Stimulated activated CD4-positive, alpha-beta T cell treated with anti-CD3 and anti-CD28 coated beads, Interleukin-4, amount 100 ng/mL, for 48 hours (primary cell): ENCODE measurements at places on chromosomes 6 and 20.

- DNase-seq, result no peak
These were observed 20.6 kb downstream of the MMP24OS start for GRCh38 chr20:35257175-35257909.

DNA sequence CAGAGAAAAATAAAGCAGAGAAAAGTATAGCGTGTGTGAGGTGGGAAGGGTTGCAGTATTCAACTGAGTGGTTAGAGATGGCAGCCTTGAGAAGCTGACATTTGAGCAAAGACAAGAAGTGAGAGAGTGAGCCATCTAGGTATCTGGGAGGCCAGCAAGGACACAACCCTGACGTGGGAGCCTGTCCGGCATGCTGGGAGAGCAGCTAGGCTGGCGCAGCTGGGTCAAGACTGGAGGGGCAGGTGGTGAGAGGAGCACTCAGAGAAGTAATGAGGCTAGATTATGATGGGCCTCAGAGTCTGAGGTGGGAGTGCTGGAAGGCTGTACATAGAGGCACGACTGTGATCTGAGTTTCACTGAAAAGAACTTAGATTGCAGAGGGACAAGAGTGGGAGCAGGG lies 12.9 kb downstream of the TTPAL start:
- DNase-seq, result no peak

DNA sequence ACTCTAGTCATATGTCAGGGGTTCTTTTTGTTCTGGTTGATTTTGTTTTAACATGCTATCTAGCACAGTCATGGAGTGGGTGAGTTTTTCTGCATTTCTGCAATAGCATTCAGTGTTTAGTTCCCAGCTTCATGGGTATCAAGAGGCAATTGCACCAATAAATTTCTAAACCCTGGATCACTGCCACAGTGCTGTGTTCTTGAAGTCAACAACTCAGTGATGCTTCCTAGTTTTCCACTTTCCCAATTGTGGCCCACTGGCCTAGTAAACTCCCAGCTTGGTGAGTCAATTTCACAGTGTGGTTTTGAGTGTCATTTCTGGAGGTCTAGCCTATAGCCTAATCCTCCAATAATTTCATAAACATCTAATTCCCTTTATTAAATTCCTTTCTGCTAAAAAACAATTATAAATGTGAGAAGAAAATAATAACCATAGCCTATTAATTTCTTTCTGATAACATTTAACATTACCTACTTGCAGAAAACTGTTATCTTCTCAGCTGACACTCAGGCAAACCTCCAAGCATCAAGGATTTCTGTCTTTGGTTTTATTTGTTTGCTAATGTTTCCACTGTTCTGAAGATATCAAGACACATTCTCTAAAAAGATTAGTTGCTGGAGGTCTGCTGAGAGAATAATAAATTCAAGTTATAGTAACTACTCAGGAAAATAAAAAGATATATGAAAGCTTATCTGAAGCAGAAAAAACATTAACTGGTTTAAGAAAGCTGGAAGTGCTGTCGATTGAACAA lies 89.9 kb downstream of the PDE7B start:
- DNase-seq, result no peak

DNA sequence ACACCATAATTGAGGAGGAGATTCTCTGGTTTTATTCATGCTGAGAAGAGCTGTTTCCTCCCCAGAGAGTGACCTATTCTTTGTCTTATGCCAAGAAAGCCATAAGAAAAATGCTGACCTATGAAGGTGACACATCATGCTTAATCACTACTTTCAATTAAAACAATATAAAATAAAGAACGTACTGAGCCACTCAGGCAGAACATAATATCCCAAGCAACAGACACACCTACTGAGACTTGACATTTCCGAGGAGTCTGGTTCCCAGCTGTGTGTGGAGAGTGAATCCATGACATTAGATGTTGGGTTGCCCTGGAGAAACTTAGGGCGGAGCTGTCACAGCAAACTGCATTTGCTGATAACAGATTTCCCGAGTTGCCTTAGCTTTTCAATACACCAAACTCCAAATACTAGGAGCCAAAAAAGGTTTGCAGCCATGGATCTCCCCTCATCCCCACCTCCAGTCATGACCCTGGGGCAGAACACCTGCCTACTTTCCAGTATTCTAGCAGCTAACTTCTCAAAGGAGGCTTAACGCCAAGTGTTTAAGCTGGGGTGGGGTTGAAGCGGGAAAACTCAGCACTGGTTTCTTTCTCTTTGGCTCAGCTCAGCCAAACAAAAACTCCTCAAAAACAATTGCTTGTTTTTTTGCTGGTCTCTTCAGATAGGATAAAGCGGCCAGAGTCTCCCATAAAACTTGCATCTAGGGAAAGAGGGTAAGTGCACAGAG lies 92.2 kb downstream of the BACH2 start:
- DNase-seq, result no peak

- no peak for DNase-seq
These were observed 1004.9 kb upstream of the ADGRB3 start for GRCh38 chr6:67630146-67630545.

GRCh38 chr6:147643341-147644200 lies 135.1 kb downstream of the SAMD5 start:
- DNase-seq, result no peak

DNA sequence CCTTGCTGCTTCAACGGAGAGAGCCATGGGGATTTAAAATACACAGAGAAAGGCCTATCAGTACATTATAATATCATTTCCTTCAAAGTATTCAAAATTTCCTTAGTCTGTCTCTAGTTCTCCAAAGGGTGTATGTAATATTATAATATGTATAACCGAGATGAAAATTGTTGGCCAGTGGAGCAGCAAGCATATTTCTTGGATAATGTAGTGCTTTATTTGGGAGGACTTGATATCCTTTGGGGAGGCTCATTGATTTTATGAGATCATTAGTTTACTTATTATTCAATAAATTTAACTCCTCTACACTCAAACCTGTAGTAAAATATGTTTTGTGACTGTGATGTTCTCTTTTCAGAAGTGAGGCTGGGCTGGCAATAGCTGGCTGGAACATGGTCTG lies 802.9 kb upstream of the FLRT3 start:
- no peak for DNase-seq

DNA sequence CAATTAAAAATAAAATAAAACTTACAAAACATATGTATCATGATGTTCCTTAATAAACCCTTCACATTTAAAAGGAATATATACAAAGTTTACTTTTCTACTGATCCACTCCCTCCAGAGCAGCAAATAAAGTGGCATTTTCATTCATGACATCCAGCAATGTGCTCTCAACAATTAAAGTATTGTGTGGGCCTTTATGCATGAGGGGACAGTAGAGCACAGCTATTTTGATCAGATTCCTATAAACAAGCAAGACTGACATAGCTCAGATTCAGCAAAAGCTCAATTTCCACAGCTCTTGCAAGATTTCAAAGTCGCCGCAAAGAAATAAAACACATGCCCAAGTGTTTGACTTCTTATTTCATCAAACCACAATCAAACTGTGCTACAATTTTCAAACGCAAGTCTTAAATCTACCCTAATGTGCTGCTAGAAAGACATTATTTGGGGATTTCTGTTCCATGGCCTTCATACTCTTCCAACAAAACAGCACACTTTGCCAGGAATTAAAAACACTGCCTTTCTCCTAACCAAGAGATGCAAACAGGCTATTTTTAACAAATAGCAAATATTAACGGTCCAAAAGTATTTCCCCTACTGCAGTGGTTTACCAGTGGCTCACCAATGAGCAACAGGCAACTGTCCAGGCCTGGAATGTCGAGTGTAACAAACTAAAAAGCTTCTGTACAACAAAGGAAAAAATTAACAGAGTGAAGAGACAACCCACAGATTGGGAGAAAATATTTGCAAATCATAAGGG lies 52.3 kb downstream of the MBOAT1 start:
- no peak for DNase-seq

DNA sequence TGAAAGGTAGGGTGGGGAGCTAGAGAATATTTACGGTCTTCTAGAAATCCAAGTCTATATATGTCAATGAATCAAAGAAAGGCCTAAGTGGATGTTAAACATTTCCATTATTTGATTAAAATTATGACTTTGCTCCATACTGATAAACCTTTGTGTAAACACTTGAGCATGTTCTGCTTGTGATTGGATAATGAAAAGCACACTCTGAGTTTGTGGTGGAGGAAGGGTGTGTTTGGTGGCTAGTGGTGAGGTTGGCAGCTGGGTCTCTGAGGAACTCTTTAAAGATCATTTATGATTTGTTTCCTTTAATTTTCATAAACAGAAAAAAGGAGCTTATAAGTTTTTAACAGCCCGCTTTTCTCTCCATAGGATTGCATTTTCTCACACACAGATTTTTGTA lies 84.7 kb downstream of the RFPL4B start:
- DNase-seq, result no peak

- no peak for DNase-seq
These were observed 28.8 kb upstream of the RIPPLY2 start for GRCh38 chr6:83824388-83824801.

GRCh38 chr6:118896339-118897136 lies 2.6 kb downstream of the ASF1A start:
- DNase-seq, result no peak

GRCh38 chr20:50186151-50186885 lies 4.3 kb upstream of the CEBPB start:
- DNase-seq, result peak; percentile 97

- DNase-seq, result no peak
These were observed 32.3 kb upstream of the TRDN start for GRCh38 chr6:123668965-123669591.

GRCh38 chr6:30804333-30804732 lies 60.0 kb upstream of the IER3 start:
- DNase-seq, result no peak

GRCh38 chr6:118403036-118403435 lies 145.1 kb upstream of the PLN start:
- DNase-seq, result no peak

DNA sequence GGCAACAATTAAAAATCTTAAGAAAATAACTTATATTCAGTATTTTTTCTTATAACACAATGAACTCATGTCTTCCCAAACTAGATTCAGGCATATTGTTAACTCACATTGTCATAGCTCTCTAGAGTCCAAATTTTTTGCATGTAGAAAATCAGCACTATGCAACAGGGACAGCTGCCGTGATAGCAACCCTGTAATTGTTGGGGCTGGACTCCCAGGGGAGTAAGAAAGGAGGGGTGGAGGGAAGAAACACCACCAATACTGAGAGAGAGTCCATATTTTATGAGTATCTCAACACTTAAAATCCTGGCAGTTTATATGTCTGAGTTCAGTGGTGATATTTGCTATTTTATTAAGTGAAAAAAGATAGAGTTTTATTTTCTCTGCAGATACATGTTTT lies 89.6 kb upstream of the HS3ST5 start:
- no peak for DNase-seq

- no peak for DNase-seq
These were observed 54.6 kb downstream of the DLL1 start for GRCh38 chr6:170236131-170236836.

DNA sequence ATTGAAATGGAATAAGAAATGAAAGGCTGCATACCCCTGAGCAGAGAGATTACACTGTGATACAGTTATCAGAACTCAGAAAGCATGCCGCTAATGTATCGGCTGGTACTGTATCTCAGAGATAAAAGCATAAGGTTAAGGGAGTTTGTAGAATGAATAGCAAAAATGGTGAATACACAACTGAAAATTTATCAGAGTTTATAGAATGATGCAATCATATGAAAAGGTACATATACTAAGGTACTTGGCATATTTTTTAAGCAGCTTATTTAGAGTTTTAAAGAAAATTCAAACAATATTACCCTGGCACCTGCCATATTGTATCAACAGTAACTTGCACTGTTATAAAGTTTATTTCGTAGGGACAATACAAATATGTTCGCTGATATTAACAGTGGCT lies 364.0 kb downstream of the PHF3 start:
- DNase-seq, result no peak

DNA sequence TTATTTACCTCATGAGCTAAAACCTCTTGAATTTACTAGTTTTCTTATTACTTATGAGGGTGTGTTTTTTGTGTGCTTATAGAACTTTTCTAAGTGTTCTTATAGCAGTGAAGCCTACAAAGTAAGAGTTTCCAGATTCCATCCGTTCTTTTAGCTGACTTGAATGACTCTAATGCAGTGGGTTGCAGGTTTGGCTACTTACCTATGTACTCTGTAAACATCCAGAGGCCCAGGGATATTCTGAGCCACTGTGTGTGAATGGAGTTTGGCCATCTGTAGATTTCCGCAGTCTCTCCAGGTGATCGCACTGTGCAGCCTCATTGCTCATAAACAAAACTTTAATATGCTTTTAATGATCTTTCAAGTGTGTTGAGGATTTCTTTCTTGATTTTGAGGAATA lies 157.8 kb downstream of the MYO6 start:
- DNase-seq, result no peak

GRCh38 chr6:37903351-37904340 lies 84.1 kb downstream of the ZFAND3 start:
- DNase-seq, result no peak

- DNase-seq, result peak; percentile 68
These were observed 108.7 kb downstream of the NCOA3 start for GRCh38 chr20:47610247-47610944.

DNA sequence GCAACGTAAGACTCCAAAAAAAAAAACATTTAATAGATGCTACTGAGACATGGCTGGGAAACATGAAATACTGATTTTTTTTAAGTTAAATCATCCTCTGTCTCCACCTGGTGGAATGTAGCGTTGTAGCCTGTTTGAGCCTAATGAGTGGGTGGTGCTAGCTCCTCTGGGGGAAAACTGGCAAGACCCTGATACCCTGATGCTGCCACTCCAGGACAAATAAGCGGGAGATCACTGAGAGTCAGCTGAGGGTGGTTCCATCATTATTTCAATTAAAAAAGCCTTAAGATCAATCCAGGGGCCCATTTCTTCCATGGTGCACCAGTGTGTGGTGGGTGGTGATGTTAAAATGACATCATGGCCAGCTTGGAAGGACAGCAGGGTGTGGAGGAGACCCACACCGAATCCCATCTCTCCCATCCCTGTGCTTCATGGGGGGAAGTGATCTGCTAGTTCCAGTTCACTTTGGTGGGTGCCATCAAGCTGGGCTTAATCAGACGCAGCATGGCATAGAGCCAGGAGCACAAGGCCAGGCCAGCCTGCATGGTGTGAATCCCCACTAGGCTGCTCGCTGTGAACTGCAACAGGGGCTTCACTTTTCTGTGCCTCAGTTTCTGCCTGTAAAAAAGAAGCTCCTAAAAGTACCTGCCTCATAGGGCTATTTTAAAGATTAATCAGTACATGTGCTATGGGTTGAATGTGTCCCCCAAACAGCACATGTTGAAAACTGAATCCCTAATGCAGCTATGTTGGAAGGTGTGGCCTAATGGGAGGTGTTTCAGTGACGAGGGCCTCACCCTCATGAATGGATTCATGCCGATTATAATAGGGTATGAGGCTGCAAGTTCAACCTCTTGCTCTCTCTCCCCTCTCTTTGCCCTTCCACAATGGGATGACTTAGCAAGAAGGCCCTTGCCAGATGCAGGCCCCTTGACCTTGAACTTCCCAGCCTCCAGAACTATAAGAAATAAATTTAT lies 13.0 kb upstream of the MRPS10 start:
- no peak for DNase-seq

GRCh38 chr6:79684876-79685275 lies 53.7 kb downstream of the SH3BGRL2 start:
- no peak for DNase-seq
